Glomerular endothelial cell (primary cell): ENCODE measurements at places on chromosomes 5 and 9. TPM values are rescaled to one million over a fixed set of nuclear protein-coding genes. Genes with fewer than 3 reads are reported as not detected.

GRCh38 chr9:106860721-106861639 is 2.0 kb upstream of the ZNF462 start:
- no peak for DNase-seq

- DNase-seq, result no peak
Observed at GRCh38 chr5:19099195-19099594, 888.8 kb downstream of the CDH18 start.

DNA sequence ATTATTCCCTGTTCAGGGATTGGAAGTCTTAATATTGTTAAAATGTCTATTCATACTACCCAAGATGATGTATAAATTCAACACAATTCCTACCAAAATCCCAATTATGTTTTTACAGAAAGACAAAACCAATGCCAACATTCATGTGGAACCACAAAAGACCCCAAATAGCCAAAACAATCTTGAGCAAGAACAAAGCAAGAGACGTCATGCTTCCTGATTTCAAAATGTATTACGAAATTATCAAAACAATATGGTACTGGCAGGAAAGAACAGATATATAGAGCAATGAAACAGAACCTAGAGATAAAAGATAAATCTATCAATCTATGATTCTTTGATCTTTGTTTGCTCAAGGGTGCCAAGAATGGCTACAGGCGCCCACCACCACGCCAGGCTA is 237.9 kb downstream of the TAF11L14 start:
- DNase-seq, result no peak

DNA sequence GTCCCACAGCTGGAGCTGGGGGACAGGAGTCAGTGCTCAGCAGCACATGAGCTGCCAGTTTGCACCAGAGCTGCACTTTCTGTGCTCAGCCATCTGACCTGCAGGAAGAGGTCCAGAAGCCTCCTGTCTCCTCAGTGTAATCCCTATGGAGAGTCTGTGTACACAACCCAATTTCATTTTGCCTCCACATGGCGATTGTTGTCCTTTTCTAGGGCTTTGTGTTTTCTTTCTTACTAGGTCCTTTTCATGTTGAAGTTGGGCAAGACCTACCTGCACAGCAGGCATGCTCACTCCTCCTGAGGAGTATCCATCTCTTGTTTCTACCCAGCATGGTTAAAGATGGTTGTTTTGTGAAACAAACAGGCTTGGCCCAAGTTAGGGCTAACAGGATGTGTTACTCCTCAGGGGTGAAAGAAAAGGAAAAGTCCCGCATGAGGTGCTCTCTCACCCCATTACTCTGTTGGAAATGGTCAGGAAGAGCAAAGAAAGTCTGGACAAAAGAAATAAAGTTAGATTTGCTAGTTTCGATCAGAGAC is 273.0 kb downstream of the TMEM167A start:
- DNase-seq, result no peak

DNA sequence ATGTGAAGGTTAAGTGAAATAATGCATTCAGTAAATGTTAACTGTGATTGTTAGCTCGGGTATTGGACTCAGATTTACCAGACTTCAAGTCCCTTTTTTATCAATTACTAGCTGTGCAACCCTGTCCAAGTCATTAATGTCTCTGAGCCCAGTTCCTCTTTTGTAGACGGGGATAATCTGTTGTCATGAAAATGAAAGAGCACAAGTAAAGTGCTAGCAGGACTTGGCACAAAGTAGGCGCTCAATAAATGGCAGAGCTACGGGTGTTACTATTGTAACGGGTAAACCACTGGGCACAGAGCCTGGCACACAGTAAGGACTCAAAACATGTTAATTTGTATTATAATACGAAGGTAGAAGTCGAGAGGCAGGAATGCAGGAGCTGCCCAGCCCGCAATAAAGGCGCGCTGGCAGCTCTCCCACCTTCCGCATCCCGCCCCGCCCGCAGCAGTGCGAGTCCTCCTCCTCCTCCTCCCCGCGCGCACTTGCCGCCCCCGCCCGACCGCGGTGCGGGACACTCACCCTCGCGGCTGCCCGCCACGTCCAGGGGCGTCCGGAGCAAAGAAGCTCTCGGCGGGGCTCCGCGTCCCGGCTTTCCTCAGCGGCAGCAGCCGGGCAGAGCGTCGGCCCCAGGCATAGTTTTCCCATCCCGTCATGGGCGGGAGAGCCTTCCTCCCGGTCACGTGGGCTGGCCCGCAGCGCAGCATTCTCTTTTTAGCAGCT is at the start of gene C1QTNF2:
Gene C1QTNF2 (minus strand): TSS at position 637 of the 723 bp plus-strand sequence. CDS start 15,615 bp downstream, outside the sequence.
- no peak for DNase-seq

GRCh38 chr5:135030956-135031812 is 2.8 kb downstream of the PITX1 start:
- no peak for DNase-seq

GRCh38 chr5:154218786-154219185 is 28.3 kb downstream of the GALNT10 start:
- no peak for DNase-seq

DNA sequence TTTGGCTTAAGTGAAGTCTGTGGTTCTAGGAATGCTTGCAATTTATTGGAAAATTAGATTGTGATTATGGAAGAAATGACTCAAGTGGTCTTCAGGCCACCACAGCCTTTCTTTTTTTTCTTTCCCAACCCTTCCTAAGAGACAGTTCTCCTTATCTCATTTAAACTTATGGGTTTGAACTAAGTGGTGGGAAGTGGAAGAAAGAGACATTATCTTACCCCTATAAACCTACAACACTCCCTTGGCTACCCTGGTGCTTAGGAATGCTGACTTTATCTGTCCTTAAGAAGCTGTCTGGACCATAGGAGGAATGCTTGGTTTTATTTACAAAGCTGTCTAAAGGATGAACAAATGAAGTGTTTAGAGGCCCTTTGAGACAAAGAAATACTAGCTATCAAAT is 5.1 kb upstream of the ERAP1 start:
- DNase-seq, result no peak

DNA sequence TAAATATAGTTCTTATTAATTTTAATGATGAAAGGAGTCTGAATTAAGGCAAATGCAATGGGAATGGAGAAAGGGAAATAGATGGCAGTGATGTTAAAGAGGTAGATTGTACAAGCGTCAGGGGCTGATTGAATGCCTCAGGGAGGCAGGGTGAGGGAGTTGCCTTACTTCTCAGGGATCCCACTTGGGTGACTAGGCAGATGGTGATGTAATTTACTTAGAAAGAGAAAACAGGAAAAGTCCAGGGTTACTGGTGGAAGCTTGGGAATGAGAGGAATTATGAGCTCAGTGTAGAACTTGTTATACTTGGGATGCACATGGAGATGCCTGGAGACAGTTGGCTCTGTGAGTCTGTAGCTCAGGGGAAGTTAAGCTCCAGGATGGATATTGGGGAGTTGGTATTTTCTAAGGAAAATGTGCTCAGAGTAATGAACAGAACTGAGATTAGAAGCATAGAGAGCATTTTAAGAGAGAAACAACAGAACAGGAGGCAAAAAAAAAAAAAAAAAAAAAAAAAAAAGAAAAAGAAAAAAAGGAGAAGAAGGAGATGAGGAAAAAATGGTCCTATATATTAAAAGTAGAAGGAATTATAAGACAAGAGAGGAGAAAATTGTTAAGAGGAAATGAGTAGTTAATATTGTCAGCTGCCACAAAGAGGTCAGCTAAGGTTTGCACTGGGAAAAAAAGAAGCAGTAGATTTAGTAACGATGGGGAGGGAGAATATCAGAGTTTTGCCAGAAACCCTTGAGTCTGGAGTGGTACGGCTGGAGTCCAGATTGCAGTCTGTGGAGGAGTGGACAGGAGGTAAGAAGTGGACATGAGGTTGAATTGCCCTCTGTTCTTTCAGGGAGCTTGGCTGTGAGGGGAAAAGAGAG is 88.0 kb upstream of the ELL2 start:
- peak; percentile 65 for DNase-seq

DNA sequence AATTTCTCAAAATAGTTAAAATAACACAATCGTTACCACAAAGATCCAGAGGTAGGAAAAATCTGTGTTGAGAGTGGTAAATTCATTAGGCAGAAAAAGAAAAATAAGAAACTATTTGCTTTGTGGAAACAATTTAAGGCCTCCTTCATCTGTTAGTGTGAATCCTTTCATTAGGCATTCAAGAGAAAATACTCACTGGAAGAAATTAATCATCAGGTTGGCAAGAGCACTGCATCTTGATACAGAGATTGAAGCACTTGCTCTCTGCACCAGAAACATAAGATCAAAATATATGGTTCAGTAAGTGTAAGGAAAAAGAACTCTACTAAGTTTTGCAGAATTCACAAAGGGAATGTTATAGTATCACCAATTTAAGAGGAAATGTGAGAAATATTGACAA is 44.4 kb downstream of the TTC39B start:
- DNase-seq, result no peak

GRCh38 chr5:149264439-149265067 is 7.1 kb upstream of the AFAP1L1 start:
- DNase-seq, result no peak

DNA sequence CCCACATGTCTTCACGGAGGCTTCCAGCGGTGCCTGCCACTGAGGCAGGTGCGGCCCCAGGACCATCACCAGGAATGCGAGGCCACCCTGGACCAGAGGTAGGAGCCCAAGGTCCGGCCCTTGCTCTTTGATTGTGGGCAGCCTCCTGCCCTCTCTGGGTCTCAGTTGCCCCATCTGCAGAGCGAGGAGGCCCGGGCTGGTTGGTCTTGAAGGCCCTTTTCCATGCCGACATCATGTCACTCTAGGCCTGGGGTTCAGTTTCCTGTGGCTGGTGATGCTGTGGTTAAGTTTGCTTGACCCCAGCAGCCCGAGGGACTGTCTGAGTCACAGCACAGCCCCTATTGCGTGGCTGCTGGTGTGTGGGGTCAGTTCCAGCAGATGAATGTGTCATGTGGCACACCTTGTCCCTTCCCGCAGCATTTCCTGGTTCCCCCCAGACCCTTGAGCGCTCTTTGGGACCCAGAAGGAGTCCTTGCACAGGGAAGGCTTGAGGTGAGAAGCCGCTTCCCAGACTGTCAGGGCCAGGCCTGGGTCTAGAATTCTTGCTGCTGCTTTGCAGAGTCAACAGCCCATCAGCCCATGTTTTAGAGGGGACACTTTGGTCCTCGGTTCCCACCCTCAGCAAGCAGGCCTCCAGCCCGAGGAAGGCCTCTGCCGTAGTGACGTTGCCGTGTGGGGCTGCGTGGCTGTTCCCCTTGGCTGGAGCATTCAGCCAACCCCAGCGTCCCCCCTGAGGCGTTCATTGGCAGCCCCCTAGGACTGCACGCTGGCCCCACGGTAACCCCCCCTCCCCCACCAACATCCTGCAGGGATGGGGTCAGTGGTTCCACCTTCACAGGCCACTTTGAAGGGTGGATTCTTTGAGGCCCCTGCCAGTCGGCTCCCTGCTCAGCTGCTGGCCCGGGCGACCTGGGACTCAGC is 31.0 kb upstream of the HMCN2 start:
- DNase-seq, result no peak

DNA sequence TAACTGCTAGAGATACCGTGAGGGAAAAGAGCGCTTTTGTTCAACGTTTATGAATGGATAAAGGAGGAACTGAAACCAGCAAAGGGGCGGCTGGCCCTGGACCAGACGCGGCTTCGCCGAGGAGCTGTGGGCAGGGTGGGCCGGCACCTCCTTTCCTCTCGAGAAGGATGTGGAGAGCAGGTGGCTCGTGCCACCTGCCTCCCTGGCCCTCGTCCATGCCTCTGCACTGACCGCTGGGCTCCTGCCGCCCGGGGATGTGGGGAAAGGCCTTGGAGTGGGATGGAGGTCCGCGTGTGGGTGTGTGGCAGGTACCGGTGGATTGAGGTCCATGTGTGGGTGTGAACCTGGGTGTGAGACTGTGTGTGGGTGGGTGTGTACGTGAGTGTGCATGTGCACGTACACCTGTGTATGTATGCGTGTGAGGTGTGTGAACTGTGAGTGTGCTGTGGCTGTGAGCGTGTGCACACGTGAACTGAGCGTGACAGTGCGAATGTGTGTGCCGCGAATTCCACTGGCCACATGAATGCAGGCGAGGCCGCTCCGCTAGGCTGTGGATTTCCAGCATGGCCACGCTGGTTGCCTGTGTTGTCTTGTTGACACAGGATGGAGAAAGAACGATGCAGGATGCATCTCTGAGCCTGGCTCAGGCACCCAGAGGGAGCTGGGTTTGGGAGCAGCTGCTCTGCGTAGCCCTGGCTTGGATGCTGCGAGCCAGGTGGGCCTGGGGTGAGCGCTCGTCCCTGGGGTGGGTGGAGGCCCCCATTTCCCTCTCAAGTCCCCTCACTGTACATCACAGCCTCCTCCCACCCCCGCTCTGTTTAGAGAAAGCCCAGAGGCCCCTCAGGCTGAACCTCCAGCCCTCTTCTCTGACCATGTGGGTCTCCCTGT is 4.4 kb upstream of the CEP72 start:
- DNase-seq, result no peak

DNA sequence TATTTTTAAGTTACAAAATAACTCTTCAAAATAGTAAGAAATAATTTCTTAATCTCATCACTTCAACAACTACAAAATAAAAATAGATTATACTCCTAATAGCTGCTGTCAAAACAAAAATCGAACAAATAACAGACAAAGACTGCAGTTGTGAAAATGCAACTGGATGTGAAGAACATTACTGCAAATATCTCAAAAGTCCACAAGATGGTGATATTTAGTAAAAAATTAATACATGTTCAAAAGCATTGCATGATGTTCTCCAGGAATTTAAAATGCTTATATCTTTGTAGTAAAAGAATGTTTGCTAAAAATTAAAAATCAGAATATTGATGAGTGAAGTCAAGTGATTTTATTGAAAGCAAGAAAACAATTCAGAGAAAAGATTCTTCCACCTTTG is 66.2 kb downstream of the MPDZ start:
- no peak for DNase-seq

DNA sequence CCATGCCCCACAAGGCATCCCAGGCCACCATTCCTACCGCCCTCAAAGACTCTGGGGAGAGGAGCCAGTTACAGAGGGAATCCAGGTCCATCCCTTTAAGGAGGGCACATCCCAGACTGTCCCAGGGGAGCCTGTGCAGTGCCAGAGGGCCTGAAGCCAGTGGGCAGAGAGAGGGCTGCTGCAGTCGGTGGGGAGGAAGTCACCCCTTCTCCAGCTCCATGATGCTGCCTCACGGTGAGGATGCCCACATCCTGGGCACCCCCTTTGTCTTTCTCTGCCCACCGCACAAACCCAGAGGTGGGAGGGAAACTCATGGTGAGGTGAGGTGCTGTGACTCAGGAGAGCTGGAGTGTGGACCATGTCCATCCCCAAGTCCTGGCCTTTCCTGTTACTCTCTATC is 26.2 kb upstream of the ANKRD33B start:
- no peak for DNase-seq

GRCh38 chr9:124188331-124189110 is 69.2 kb upstream of the NEK6 start:
- DNase-seq, result no peak

Gene IFNA21
- total RNA-seq, result not detected in 2 replicates

Gene MYORG
- total RNA-seq, result 14.2 and 15.2 TPM in 2 replicates

Gene DMGDH
- total RNA-seq, result 1.1 TPM in 1 of 2 replicates, not detected in the other

Gene MEIKIN
- not detected in 2 replicates for total RNA-seq
